ENCODE measurements at places on chromosomes 1 and 21.

GRCh38 chr1:217373761-217374701 lies 256.9 kb downstream of the GPATCH2 start:
- DNase-seq: no peak

DNA sequence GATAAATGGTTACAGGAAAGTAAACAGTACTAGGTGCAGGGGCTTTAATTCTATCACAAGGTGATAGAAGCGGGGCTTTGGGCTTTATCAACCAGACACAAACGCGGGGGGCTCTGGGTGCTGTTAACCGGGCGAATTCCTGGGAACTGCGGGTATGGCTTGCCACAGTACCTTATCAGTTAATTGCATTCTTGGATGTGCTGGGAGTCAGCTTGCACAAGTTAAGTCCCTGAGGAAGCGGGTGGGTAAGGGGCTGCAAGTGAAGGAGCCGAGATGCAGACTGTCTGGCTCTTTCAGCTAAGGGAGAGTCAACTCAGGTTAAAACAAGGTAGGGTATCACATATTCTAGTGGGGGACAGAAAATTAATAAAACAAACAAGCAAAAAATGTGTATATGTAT lies 661 bp downstream of the GBP4 start:
- no peak for DNase-seq

- no peak for DNase-seq
Observed at GRCh38 chr1:2376261-2376741, 15.1 kb downstream of the MORN1 start.

- DNase-seq: no peak
Observed at GRCh38 chr1:18571275-18571674, 59.4 kb upstream of the PAX7 start.

All from GM12892 (cell line).